Activated CD8-positive, alpha-beta T cell treated with anti-CD3 and anti-CD28 coated beads for 36 hours (primary cell): ENCODE measurements at places on chromosomes 2 and 18. TPM values are rescaled to one million over a fixed set of nuclear protein-coding genes. Genes with fewer than 3 reads are reported as not detected.

RNF181 gene
- total RNA-seq, result 112 TPM

UGT1A6 gene
- not detected for total RNA-seq

DNA sequence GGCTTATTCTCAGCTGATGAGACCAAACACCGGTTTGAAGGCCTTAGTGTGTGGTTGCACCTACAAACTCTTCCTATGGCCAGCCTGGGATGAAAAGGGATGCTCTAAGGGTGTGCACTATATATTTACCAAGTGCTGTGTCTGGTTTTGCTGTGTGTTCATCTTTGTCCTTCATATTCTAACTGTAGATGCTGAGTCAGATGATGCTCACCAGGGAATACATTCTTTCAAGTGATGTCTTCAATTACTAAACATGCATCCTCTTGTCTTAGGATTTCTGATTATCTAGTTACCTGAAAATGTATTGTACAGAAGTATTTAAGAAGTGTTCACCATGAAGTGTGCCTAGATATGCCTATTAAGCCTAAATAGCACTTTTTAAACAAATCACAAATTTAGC is 1111.6 kb upstream of the ZEB2 start:
- H3K36me3 ChIP-seq, result no peaks in the 10 kb centered on the region
- H3K27me3 ChIP-seq, result no peaks in the 10 kb centered on the region
- DNase-seq, result no peak
- H3K4me3 ChIP-seq, result no peak overlapping the region

- no peak overlapping the region for H3K27ac ChIP-seq
- H3K4me1 ChIP-seq, result peaks cover 9% of the 10 kb centered on the region
- H3K36me3 ChIP-seq, result no peaks in the 10 kb centered on the region
- no peak overlapping the region for H3K4me3 ChIP-seq
- DNase-seq, result peak; percentile 8
- no peaks in the 10 kb centered on the region for H3K27me3 ChIP-seq
Observed at GRCh38 chr2:37720533-37721200, 49.2 kb upstream of the CDC42EP3 start.

DNA sequence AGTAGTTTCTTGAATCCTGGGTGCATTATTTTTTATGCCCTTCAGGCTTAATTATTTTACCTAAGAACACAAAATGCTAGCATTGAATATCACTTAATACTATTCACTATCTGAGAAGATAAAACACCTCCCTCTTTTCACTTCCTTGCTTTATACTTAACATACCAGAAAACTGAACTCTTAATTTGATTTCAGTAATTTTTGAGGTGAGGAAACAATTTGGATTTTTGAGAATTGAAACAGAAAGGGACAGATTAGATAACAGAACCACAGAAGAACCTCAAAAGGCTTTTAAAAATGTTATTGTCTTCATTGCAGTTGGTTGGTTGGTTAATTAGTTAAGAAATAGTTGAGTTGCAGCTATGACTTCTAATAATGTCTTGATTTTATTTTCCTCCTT is 69.5 kb downstream of the GPD2 start:
- no peak overlapping the region for H3K4me3 ChIP-seq
- H3K4me1 ChIP-seq, result peaks cover 11% of the 10 kb centered on the region
- H3K36me3 ChIP-seq, result peaks cover 4% of the 10 kb centered on the region
- no peak for DNase-seq
- no peak overlapping the region for H3K27ac ChIP-seq
